ENCODE measurements at places on chromosomes 13 and 19.

DNA sequence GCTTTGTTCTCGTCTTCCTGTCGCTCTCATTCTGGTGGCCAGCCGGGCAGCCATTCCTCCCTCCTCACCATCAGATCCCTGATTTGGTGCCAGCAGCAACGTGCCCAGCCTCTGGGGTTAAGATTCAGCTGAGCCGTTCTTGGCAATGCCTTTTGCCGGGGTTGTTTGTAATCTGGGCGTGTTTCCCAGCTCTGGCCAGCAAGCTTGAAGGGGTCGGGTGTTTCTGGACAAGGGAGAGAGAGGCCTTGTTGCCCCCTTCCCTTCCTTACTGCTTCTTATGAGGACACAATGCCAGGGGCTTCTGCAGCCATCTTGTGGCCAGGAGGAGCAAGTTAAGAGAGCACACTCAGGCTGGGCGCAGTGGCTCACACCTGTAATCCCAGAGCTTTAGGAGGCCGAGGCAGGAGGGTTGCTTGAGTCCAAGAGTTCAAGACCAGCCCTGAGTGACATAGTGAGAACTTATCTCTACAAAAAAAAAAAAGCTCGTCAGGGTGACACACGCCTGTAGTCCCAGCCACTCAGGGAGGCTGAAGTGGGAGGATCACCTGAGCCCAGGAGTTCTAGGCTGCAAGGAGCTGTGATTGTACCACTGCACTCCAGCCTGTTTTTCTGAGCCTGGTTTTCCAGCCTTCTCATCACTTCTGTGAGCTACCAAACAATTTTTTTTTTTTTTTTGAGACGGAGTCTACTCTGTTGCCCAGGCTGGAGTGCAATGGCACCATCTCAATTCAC lies 10.7 kb upstream of the CRTC1 start:
- DNase-seq, result no peak

DNA sequence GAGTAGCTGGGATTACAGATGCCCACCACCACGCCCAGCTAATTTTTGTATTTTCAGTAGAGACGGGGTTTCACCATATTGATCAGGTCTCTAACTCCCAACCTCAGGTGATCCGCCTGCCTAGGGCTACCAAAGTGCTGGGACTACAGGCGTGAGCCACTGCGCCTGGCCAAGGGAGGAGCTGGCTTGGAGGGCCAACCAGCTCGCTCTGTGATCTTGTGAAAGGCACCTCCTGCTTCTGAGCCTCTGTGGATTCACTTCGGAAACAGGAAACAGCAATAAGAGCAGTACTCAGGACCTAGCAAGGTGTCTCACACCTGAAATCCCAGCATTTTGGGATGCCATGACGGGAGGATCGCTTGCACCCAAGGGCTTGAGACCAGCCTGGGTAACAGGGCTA lies 2.0 kb upstream of the ELL start:
- no peak for DNase-seq

DNA sequence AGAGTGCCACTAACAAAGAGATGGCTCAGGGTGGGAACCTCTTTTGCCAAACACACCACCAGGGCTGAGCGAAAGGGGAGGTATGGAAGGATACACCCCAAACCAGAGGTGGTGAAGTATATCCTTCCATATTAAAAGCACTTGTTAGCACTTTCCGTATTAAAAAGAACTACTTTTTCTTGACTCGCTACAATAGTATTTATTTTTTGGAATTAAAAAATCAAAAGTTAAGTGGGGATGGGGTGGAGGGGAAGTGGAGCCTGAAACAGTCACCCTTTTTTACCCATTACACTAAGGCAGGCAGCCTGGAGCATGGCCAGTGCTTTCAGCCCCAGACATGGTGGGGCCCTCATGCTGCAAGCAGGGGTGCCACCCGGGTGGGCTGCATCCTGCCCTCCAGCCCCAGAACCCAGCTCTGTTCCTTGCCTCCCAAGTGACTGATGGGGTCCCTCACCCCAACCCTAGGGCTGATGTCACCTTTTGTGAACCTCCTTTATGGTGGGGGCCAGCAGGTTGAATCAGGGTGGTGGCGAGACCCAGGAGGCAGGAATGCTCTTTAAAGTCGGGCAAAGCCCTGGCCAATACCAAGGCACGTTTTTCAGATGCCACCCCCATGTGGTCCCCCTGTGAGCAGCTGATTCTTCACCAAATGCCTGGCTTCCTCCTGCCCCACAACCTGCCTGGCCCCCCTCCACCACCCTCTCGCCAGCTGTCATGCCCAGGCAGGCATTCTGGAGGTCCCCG lies 31.0 kb downstream of the LYL1 start:
- DNase-seq, result no peak

- DNase-seq, result no peak
Observed at GRCh38 chr19:13962699-13963602, 10.6 kb downstream of the DCAF15 start.

- no peak for DNase-seq
Observed at GRCh38 chr13:51324714-51325420, 14.6 kb upstream of the SERPINE3 start.

GRCh38 chr13:96900986-96901385 lies 93.3 kb downstream of the OXGR1 start:
- DNase-seq, result no peak
